ENCODE measurements at places on chromosomes 13 and 19.

GRCh38 chr19:39236527-39236926 is 8.3 kb downstream of the IFNL3 start:
- peak; percentile 64 for DNase-seq

GRCh38 chr13:85828094-85828684 is 29.0 kb upstream of the SLITRK6 start:
- no peak for DNase-seq

DNA sequence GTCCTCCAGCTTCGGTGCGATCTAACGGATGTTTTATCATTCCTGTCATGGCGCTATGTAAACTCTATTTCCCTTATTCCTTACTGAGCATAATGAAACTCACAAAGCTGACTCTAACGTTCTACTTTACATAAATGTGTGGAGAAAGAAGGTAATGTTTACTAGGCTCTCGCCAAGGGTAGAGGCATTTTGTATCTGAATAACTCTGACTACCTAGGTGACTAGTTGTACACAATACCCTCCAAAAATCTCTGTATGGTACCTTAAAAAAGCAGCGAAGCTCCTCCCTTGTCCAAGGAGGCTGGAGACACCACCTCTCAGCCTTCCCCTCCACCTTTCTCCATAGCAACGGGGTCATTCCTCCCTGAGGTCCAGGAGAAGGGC is 316 bp upstream of the ZNF530 start:
- no peak for DNase-seq

GRCh38 chr13:113307491-113307890 is 10.5 kb downstream of the LAMP1 start:
- no peak for DNase-seq

DNA sequence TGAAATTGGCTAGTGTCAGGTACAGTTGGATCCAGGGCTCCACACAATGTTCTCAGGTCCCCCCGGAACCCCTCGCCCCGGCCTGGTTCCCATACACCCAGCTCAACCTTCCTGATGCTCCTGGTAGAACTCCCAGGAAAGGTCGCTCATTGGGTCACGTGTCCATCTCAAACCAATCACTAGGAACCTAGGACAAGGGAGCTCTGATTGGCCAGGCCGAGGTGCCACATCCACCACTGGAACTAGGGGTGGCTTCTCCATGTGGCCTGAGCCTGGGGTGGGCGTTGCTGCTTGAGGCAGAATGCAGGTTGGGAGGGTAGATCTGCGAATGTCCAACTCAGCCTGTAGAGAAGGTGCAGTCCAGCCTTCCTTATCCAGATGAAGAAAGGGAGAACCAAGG is 6.9 kb upstream of the MEF2B start:
- no peak for DNase-seq

- DNase-seq: peak; percentile 84
Measured at GRCh38 chr19:50794074-50794875, 4.1 kb downstream of the ACP4 start.

GRCh38 chr19:18123819-18124218 is 26.2 kb downstream of the MAST3 start:
- no peak for DNase-seq

DNA sequence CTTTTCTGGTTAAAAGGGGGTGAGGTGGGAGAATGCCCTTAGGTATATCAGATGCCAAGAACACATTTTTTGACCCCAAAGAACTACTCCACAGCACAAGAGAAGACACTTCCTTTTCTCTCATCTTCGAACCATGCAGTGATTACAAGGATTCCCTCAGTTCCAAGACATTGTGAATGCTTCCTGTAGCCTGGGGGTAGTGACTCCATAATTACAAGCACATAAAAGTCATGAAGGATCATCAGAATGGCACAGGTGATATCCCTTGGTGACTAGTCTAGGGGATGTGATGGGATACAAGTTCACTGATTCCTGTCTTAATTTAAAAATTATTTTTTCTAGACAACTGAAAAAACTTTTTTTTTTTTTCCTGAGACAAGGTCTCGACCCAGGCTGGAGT is 78.0 kb downstream of the ZC3H13 start:
- DNase-seq: no peak

DNA sequence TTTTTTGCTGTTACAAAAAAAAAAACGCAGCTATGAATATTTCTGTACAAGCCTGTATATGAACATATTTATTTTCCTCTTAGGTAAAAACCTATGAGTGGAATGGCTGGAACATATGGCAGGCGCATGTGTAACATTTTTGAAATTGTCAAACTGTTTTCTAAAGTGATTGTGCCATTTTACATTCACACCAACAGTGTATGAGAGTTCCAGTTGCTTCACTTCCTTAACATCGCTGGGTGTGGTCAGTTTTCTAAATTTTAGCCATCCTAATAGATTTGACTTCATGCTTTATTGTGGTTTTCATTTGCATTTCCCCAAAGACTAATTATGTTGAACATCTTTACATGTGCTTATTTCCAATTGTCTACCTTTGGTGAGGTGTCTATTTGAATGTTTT is 306.8 kb downstream of the KCNRG start:
- DNase-seq: no peak

DNA sequence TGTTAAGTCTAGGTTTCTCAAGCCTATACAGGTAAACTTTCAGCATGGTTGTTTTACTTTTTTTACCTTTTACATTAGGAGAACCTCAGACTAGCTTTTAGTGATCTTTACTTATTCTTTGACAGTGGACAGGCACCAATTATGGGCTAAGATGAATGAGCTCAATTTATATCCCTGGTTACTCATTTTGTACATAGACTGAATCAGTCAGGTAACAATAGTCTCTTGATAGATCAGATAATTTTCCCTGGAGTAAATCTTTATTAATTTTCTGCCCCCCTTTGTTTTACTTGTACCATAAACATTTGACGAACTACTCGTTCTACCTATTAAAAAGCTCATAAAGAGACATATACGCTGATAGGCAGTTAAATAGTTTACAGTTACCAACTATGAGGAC is 22.8 kb downstream of the SPART start:
- no peak for DNase-seq

- no peak for DNase-seq
Measured at GRCh38 chr13:102548811-102549210, 48.0 kb upstream of the TPP2 start.

- DNase-seq: no peak
Measured at GRCh38 chr19:51927859-51928258, 587 bp downstream of the ZNF613 start.

GRCh38 chr19:42152910-42153671 is 20.8 kb upstream of the POU2F2 start:
- DNase-seq: no peak

DNA sequence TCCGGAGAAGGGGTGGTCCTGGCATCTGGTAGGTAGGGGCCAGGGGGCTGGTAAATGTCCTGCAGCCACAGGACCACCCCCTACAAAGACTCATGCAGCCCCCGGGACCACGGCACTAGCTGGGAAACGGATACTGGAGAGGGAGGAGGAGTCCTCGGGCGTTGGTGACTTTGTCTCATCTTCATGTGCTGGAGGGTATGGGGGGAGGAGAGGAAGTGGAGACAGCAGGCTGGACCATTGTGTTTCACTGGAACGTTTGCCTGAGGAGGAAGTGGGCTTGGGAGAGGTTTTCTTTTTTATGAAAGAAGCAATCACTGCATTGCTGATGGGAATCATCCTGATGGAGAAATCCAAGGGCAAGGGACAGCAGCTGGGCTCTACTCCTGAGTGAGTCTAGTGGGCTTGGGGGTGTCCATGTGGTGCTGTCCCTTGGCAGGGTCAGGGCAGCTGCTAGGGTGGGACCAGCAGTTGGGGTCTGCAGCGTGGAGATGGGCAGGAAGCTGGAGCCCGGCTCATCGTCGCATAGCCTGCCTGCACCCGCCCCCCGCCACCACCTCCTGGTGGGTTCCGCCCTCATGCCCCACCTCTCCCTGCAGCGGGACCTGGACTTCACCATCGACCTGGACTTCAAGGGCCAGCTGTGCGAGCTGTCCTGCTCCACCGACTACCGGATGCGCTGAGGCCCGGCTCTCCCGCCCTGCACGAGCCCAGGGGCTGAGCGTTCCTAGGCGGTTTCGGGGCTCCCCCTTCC is 1.7 kb upstream of the ADM5 start:
- DNase-seq: no peak

DNA sequence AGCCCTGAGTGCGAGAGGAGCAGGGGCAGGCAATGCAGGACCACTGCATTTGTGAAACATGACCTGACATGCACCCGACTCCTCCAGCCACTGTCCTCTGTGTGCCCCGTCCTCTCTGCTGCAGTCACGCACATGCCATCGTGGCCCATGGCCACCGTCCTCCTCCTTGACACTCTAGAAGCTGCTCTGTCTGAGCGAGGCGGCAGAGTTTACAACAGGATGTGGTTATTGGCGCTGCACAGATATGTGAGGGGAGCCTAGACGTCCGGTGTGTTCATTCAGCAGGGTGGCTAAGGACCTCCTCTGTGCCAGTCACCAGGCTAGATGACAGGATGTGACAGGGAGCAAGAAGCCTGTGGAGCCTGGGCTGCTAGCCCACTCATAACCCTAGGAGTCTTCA is 277.8 kb downstream of the FOXO1 start:
- DNase-seq: peak; percentile 83

GRCh38 chr19:33624586-33624985 is 2.8 kb downstream of the CHST8 start:
- DNase-seq: no peak

DNA sequence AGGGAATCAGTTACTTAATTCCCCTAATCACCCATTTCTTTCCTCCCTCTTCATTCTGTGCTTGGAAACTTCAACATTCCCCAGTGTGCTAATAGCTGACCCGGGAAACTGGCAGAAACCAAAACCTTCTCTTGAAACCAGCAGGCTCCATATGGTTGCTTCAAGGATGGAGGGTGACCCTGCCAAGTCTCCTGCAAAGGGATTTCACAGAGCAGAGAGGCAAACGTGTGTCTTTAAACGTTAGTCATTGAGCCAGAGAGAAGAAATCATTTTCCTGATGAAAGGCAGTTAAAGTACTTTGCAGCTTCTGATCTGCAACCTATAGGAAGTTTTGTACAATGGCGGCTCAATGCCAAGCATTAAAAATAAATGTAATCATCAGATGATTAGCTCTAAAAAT is 220.9 kb downstream of the POU4F1 start:
- DNase-seq: no peak

GRCh38 chr13:111398715-111399299 is 78.4 kb downstream of the TEX29 start:
- DNase-seq: no peak

DNA sequence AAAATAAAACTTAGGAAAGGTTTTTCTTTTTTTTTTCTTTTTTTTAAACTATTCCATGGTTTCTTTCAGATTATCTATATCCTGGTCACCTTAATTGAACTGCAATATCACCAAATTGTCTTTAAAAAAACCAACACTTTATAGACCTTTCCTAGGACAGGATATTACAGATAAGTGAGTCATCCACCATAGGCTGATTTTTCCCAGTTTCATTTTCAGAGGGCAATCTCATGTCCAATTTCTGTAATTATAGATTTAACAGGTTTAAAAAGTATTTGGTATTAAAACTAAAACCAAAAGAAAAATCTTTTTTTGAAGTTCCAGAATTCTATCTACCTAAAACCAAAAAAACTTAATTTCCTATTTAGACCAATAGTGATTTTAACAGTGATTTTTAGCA is 13.2 kb downstream of the SPART start:
- DNase-seq: no peak

DNA sequence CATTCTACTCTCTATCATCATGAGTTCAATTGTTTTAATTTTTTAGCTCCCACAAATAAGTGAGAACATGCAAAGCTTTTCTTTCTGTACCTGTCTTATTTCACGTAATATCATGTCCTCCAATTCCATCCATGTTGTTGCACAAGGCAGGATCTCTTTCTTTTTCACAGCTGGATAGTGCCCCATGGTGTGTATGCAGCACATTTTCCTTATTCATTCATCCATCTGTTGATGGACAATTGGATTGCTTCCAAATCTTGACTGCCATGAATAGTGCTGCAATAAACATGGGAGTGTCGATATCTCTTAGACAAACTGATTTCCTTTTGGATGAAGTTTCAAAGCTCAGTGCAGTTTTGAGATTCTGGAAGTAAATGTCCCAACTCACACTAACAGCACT is 326.9 kb downstream of the FGF9 start:
- no peak for DNase-seq

GRCh38 chr13:112960706-112961105 is 8.3 kb upstream of the MCF2L start:
- DNase-seq: no peak

DNA sequence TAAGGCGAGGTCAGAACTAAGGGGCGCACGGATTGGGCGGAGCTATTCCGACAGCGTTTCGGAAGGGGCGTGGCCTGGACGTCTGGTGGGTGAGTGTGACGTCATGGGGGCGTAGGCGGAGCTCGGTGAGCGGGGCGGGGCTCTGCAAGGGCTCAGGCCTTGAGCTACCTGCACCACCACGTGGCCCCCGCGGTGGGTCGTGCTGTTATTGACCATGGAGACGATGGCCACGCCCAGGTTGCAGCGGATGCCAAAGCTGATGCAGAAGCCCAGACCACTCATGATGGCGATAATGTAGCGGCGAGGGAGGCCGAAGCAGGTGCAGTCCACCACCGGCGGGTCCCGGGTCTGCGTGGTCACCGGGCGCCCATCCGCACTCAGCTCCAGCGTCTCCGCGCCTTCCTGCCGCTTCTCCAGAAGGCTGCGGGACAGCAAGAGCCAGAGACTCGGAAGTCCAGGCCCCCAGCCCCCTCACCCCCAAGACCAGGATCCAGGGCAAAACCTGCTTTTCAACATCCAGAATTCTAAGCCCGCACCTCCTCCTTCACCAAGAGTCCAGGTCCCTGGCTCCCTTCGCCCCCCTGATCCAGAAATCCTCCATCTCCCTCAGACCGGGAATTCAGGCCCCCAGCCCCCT is 4.8 kb downstream of the SLC17A7 start:
- DNase-seq: peak; percentile 92

GRCh38 chr13:42114912-42115311 is 66.5 kb downstream of the DGKH start:
- no peak for DNase-seq

GRCh38 chr13:75399168-75399878 is 82.6 kb downstream of the TBC1D4 start:
- no peak for DNase-seq

DNA sequence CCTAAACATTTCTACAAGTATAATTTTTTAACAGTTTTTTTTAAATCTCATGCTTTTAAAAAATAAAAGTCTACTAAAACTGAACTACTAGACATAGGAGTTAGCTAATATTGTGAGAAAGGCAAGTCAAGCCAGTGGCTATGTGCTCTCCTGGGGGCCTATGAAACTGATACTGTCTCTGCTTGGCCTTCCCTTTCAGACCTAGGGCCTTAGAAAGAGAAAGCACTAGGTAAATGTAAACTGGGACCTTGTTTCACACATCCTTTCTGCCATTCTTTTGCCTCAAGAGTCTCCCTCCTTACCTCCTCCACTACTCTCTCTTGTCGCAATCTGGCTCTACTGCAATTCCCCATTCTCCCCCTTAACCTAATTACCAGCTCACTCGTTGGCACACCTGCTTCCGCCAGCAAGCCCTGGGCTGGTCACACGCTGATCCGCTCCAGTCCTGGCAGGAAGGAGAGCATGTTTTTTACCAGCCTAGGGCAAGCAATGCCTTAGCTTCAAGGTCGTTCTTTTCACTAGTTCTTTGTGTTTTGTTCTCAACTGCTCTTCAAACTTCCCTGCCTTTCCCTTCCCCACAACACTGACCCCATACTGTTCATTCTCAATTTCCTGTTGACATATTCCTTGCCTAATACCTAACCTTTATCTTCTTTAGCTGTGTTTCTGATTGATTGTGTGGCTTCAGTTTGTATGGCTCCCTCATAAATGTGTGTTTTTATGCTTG is 23.1 kb downstream of the TBC1D4 start:
- no peak for DNase-seq

GRCh38 chr13:23758798-23759527 is 130.2 kb downstream of the MIPEP start:
- DNase-seq: no peak
